GF-D8 (cell line): ENCODE measurements at places on chromosomes 7 and 10.

- no peak for DNase-seq
Measured at GRCh38 chr10:45599646-45600045, 72.9 kb downstream of the ZFAND4 start.

DNA sequence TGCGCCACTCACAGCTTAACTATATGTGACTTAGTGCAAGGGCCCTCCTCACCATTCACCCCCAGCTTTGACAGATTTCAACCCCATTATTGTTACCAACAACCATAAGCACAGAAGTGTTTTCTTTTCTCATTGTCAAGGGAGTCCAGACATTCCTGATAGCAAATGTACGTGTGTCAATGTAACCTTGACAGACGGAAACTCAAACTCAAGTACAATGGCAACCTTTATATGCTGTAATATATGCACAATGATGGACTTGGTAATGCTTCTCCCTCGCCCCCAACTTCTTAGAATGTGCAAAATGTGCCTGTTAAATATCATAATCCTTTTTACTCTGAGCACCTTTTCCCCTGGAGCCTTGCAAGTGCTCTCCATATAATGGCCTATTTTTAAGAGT, 34.7 kb downstream of the CYCS start:
- no peak for DNase-seq

- DNase-seq, result no peak
Measured at GRCh38 chr10:45040921-45041542, 40.3 kb downstream of the ZNF22 start.

- DNase-seq, result peak; percentile 10
Measured at GRCh38 chr10:49168831-49169500, 19.2 kb downstream of the TMEM273 start.

GRCh38 chr10:30786906-30787305, 157.4 kb upstream of the LYZL2 start:
- DNase-seq, result no peak

GRCh38 chr10:78502210-78502936, 468.7 kb downstream of the RPS24 start:
- DNase-seq, result no peak

GRCh38 chr7:115462301-115463015, 540.6 kb downstream of the MDFIC start:
- no peak for DNase-seq

GRCh38 chr7:144439717-144440205, 36.3 kb upstream of the NOBOX start:
- DNase-seq, result no peak

DNA sequence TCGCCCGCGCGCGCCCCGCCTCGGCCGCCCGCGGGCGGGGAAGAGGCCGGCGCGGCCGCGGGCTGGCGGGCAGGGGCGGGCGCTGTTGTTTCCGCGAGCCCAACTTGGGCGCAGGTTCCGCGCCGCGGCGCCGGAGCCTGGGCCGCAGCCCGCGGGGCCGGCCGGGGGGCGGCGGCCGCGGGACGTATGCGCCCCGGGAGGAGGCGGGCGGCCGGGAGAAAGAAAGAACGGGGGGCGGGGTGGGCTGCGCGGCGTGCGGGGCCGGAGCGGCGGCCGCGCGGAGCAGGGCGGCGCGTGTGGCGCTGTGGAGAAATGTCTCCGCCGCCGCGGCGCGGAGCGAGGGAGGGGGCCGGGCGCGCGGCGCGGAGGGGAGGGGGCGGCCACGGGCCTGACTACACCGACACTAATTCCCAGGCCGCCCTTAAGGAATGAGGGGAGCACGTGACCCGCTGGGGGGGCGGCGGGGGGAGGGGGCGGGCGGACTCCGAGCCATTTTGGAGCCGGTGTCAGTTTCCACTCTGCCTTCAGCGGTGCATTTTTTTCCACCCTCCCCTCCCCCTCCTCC, at the start of gene BMI1:
Gene BMI1, plus strand, starts transcription at position 509 of the 565 bp plus-strand sequence. CDS start 5,351 bp downstream, outside the sequence.
- DNase-seq, result peak; percentile 39

DNA sequence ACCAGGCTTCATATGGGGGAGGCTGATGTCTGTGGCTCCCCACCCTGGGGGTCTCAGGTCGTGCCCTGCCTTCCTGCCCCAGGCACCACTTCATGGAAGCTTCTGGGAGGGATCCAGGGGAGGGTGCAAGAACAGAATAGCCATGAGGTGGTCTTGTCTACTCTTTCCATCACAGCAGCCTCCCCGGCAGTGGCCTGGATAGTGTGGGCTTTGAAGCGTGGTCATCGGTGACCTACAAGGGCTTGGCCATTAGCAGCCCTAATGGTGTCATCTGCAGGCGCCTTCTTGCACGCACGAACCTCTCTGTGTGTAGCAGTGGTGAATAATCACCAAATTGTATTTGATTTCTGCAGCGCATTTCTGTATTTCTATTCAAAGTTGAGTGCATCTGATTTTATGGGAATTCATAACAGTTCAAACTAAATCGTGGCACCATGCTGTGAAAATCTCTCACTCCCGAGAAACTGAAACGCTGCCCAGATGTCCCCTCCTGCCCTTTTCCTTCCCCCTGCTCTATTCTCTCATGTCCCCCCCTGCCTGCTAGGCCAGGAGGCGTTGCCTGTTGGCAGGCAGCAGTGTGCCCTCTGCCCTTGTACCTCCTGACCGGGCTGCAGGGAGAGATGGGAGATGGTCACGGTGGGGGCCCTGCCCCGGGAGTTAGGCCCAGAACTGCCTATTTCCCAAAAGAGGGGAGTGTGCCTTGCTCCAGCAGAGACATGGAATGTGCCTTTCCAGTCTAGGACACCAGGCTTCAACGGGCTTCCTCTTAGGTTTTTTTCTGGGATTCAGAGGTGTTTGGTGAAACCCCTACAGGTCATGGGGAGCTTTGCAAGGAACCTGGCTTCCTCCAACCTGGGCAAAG, 34.8 kb downstream of the CDH23 start:
- no peak for DNase-seq

- DNase-seq, result no peak
Measured at GRCh38 chr7:79298145-79298760, 155.2 kb downstream of the MAGI2 start.

DNA sequence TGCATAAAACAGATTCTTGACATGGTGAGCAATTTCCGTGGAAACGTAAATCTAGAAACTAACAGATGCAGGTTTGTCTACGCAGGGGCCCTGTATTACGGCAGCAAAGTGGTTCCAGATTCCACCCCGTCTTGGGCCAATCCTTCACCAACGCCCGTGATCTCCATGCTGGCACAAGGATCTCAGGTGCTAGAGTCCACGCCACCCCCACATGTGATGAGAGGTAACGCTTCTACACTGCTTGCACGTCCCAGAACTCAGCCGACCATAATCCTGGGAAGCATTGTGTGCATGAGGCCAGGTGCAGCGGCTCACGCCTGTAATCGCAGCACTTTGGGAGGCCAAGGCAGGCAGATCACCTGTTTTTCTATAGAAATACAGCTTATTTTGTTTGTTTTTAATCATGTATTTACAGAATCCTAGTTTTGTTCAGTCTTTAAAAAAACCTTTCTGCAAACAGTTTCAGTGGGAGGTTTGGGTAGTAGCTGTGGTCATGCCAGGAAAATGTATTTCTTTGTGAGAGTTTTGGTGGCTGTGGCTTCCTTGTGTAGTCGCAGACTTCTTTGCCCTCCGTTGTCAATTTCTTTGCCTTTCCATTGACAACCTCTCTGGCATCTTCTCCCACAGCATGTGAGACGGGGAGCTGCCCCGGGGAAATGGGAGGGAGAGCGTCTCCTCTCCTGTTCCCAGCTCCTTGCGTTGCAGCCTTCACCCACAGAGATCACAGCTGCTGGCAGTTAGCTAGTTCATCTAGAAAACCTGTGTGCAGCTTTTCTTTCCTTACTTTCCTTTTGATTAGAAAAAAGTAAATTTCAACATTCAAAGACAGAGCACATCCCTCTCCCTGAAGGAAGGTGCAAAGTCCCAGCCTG, 35.7 kb downstream of the ITIH2 start:
- DNase-seq, result no peak

- DNase-seq, result no peak
Measured at GRCh38 chr7:157707983-157708918, 371.4 kb downstream of the DNAJB6 start.

DNA sequence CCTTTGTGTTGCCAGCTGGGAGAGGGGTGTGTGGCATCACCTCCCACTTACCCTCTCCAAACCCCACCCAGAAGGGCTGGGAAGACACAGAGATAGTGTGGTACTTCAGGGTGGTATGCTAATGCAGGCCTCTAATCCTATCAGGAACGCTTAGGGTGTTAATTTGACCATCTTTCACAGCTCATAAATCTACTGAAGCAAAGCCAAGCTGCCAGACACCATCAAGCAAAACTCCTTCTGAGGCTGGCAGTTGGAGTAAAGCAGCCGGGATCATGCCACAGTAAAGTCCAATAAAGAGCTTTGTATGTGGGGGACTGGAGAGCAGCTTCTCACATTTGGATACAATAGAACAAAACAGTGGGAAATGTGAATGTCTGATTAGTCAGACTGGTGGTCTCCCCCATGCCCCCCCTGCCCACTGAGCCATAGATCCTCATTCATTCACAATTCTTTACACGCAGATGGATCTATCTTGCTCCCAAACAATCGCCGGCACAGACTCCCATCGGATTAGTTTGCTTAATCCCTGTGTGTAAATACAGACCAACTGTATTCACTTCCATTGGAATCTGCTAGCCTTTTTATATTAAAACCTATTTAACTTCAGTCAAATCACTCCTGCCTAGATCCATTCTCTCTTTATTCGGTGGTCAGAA, 29.6 kb downstream of the FGFBP3 start:
- DNase-seq, result no peak

DNA sequence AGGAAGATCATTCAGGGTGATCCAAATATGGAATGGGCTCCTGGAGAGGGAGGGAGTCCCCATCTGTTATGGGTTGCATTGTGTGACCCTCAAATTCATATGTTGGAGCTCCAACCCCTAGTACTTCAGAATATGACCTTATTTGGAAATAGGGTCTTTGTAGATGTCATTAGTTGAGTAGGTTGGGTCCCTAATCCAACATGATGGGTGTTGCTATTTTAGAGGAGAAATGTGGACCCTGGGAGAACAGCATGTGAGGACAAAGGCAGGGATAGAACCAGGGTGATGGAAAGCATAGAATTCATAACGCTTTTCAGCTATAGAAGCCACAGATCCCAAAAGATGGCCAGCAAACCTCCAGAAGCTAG, 91.5 kb upstream of the SMNDC1 start:
- DNase-seq, result no peak

GRCh38 chr10:58554316-58554715, 41.6 kb downstream of the BICC1 start:
- DNase-seq, result no peak

DNA sequence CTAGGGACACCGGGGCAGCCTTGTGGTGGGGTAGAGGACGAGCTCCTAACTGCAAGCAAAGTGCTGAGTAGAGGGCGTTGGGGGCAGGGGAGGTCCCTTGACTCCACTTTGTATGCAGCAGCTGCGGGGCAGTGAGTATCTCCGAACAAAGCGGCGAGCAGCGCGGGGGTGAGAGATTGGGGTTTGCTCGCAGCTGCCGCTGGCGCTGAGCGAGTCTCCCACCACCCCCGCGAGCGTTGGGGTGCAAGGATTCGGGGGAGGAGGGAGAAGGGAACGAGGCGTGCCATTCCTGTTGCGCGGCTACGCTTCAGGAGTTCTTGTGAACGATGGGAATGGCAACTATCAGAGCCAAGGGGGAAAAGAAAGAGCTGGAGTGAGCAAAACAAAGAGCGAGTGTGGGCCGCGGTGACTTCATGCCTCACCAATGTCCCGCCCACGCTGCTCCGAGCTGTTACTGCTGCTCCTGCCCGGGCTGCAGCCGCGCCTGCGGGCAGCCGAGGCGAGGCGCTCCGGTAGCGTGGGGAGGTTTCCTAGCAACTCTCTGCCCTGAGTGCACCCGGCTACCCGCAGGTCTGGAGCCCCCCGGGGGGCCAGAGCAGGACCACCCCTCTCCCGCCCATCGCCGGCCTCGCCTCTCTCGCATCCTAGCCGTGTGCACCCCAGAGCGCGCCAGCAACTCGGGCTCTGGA, at the start of gene ITGB8:
Gene ITGB8, plus strand, starts transcription at position 662 of the 689 bp plus-strand sequence. CDS start 907 bp downstream, outside the sequence.
- DNase-seq, result no peak

DNA sequence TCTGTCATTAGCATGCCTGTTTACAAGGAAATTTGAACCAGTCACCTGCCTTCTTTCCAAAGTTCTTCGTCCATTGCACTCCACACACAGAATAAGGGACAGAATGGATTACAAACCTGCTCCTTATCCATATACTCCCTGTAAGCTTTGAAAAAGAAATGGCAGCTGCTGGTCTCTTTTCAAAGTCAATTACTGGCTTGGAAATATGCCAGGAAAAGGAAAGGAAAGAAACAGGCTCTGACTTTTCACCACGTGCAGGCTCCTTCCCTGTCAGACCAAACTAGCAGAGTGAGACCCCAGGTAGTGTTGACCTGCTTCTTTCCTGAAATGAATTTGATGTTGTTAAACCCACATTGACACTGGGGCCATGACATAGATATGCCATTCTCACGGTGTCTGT, 84.5 kb downstream of the LHFPL3 start:
- no peak for DNase-seq

DNA sequence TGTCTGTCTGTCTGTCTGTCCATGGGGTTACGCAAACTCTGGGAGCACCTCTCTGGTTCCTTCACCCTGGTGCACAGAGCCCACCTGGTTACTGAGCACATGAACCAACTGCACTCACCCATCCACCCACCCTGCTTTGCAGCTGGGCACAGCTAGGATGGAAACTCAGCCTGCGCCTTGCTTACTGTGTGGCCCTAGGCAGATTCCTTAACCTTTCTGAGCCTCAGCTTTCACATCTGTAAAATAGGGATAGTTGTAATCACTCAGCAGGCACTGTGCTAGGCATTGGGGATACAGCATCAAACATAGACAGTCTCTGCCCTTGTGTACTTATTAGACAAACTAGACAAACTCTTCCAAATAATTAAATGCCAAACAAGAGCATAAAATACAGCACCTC, 21.8 kb upstream of the INMT start:
- no peak for DNase-seq

GRCh38 chr10:48899781-48900180, 39.9 kb downstream of the LRRC18 start:
- DNase-seq, result no peak

DNA sequence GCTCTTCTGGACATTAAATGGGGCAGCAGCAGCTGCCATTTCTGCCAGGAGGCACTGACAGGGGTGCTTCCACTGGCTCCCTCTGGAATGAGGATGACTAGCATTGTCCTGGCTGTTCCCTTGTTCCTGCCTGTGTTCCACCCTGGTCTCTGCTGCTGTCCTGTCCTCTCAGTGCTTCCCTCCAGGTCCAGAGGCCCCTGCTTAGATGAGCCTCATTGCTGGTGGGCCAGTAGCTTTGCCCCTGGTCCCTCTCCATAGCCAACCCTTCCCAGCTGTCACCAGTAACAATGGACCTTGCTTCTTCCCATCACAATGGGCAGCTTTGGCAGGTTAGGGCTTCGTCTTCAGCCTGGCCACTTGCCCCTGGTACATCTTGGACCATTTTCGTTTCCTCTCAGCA, 561.1 kb downstream of the TCERG1L start:
- no peak for DNase-seq

- DNase-seq, result no peak
Measured at GRCh38 chr10:70926226-70927000, 38.0 kb upstream of the PCBD1 start.

DNA sequence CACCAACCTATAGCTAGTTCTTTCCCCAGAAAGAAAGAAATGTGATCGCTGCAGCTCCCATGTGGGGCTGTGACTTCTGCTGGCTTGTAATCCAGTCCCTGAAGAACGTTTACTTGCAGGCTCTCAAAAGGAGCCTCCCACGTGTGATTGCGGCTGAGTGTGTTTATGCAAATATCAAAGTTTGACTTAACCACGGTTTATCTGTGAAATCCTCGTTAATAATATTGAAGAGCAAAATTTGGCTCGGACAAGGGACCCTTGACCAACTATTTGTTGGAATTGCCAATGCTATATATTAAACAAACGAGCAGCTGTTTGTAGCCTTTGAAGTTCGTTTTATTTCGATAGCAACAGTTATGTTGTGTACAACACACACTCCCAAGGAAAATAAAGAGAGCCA, 470.1 kb upstream of the NRP1 start:
- no peak for DNase-seq
